ENCODE measurements at places on chromosomes 4 and X.

GRCh38 chrX:40078489-40079227 is 19.1 kb downstream of the BCOR start:
- DNase-seq = no peak

DNA sequence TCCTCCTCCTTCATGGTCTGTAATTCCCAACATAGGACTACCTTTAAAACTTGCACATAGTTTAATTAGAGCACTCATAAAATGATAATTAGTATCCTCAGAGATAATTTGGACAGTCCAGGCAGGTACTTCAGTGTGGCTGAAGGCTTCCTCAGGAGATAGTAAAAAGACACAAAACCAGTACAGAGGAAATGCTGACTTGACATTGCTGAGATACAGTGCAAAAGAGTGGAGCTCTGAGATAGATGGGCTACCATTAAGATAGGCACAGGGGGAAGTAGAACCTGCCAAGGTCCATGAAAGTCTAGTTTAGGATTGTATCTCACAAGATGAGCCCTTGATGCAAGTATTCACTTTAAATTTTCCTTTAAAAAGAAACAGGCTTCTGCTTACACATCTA is 91.0 kb downstream of the USP9X start:
- no peak for DNase-seq

DNA sequence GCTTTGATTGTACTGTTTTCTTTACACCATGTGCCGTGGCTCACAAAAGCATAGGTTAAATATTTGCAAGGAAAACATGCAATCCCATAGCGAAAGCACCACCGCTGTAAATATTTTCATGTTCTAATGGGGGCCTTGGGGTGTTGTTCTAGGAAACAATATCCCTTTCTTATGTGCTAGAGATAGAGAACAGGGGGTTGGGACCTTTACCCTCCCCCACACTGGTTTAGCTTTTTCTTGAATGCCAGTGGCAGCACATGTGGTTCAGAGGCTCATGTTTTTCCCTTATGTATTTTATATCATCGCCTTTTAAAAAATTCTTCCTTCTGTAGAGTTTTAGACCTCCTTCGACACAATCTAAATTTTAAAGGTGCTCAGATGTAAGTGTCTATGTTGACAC is 422.6 kb upstream of the TENM3 start:
- DNase-seq = no peak

DNA sequence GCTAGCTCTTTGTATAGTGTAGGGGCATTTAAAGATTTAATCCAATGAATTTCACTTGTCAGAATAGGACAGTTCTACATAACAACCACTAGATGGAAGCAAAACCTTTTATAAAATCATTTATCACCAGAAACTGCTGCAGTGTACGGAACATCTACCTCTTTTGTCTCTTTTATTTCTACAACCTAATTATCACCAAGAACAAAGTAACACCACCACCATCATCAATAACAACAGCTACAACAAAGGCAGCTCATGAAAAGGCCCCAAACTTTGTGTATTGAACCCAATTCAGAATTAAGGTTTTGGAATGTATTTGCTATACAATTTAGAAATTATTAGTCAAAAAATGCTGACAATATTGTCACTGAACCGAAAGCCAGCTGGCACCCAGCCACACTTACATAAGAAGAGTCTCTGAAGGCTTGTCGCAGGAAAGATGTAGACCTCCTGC is 260.9 kb upstream of the RPS6KA3 start:
- no peak for DNase-seq

DNA sequence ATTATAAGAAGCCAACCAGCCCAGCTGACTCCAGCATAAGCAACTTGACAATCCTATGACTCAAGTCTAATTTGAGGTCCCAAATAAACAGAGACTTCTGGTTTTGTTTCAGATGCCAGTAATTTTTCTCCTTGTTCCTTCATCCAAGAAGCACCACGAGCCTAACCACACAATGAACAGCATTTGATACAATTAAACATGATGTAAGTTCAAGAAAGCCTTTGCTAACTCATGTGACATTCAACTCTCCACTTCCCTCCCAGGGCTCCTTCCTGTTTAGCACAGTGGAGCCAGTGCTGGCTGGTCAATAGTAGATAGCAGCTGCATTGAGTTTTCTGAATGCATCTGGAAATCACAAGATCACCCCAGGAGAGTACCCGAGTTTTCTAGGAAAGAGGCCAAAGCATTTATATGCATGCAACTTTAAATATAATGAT is 206.3 kb downstream of the ARHGAP24 start:
- no peak for DNase-seq

- no peak for DNase-seq
Observed at GRCh38 chr4:53365121-53365485, 758 bp downstream of the SCFD2 start.

DNA sequence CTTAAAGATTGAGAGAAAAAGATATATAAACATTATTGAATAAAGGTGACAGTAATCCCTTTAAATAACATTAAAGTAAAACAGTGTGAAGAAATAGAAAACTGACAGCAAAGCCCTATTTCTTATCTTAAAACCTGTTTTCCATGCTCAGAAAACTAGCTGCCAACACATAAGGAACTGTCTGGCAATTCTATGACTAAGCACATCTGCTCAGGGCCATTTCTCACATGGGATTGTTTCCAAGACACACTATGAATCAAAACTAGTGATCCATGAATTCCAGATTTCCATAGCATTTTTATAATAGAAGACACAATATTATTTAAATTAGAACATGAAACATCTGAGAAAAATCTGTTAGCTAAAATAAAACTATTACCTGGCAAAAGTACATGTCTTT is 113.4 kb downstream of the SCLT1 start:
- no peak for DNase-seq

Data from activated CD4-positive, alpha-beta T cell treated with anti-CD3 and anti-CD28 coated beads, Interleukin-2, amount 50 U/mL, for 24 hours (primary cell).